Hepatic stellate cell (primary cell): ENCODE measurements at places on chromosomes 6 and 20.

- no peak for DNase-seq
Observed at GRCh38 chr20:47241345-47241781, 115.1 kb downstream of the ZMYND8 start.

GRCh38 chr6:152378169-152378568, 259.0 kb downstream of the SYNE1 start:
- no peak for DNase-seq

DNA sequence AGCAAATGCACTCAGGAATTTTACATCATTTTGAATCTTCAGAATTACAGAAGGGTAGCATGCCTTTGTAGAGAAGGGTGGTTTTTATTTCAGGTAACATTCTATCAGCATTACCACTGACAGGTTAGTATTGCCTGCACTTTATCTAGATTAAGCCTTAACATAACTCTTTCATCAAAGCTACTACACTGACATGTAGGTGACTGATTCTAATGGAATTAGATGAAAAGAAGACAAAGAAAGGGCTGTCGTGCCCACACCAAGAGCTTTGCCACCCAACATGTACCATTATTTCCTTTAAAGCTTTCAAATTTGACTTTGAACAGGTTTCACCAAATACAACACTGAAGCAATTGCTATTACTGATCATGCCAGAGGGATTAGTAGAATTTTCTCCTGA, 551.9 kb downstream of the EYS start:
- no peak for DNase-seq

- no peak for DNase-seq
Observed at GRCh38 chr6:161828355-161828754, 554.5 kb upstream of the AGPAT4 start.

- DNase-seq: no peak
Observed at GRCh38 chr6:137734875-137735182, 132.2 kb upstream of the TNFAIP3 start.

GRCh38 chr20:651713-652614, 1.0 kb downstream of the SRXN1 start:
- DNase-seq: no peak

DNA sequence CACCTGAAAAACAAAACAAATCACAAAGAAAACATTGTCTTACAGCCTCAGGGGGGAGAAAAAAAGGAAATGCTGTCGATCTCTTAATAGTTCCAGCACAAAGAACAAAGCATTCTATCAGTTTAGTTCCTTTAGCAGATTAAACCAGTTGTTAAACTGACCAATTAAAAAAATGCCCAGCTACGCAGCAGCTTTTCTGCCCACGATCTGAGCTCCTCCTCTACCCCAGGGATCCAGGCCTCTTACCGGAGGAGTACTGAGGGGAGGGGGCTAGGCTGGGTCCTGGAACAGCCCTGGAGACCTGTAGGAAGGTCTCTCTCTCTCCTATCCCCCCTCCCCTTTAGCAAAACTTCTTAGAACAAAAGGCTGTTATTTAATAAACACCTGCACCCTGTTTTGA, 13.4 kb downstream of the PTK7 start:
- DNase-seq: no peak

DNA sequence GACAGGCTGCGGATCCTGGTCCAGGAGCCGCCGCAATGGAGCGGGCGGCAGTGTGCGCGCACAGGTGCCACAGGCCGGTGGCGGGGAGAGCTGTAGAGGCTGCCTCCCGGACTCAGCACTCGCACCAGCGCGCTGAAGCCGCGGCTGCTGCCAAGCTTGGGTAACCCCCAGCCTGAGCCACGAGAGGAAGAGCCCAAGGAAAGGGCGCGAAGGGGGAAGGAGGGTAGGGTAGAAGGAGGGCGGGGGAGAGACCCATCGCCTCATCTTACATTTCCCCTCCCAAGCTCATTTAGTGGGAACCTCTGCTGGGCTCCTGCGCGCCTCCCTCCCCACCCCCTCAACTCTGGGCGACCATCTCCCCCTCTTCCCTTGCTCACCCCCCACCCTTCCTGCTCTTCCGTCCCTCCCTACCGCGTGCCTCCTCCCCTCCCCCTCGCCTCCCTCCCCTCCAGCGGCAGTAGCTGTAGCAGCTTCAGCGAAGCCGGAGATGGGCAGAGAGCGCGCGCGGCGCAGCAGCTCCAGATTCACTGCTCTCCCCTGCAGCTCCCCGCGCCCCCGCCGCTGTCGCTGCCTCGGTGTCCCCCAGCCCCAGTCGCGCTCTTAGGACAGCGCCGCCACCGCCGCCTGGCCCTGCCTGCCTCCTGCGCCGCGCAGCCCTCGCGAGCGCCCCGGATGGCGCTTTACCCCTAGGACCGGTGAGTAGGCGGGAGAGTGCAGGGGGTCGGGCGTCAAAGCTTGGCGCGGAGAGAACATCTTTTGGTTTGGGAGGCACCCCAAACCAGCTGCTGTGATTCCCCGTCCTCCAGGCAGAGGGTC, at the start of gene FUT9:
Gene FUT9 (plus strand): TSS at position 457 of the 816 bp plus-strand sequence. CDS start 187,182 bp downstream, outside the sequence.
- no peak for DNase-seq

DNA sequence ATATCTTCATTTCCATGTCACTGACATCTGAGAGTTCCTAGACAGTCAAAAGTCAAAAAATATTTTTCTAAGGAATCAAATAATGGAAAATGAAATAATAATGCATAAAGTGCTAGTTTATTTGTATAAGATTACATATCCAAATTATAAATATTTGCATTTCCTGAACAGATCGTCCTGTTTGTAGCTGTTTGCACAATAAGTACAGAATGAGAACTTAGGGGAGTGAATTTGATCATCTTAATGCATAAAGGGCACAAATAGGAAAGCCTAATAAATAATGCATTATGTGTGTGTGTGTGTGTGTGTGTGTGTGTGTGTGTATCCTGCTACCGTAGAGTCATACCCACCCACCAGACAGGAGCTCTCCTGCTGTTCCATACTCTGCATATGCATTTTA, 521.0 kb upstream of the EPHA7 start:
- no peak for DNase-seq

GRCh38 chr20:37375227-37375626, 29.3 kb downstream of the SRC start:
- no peak for DNase-seq

- no peak for DNase-seq
Observed at GRCh38 chr20:432208-432607, 24.1 kb downstream of the RBCK1 start.

GRCh38 chr20:35956616-35957015, 2.3 kb upstream of the SCAND1 start:
- DNase-seq: no peak

GRCh38 chr6:119980802-119981201, 631.2 kb upstream of the MAN1A1 start:
- no peak for DNase-seq

- DNase-seq: no peak
Observed at GRCh38 chr6:157769776-157770426, 53.1 kb upstream of the SNX9 start.

DNA sequence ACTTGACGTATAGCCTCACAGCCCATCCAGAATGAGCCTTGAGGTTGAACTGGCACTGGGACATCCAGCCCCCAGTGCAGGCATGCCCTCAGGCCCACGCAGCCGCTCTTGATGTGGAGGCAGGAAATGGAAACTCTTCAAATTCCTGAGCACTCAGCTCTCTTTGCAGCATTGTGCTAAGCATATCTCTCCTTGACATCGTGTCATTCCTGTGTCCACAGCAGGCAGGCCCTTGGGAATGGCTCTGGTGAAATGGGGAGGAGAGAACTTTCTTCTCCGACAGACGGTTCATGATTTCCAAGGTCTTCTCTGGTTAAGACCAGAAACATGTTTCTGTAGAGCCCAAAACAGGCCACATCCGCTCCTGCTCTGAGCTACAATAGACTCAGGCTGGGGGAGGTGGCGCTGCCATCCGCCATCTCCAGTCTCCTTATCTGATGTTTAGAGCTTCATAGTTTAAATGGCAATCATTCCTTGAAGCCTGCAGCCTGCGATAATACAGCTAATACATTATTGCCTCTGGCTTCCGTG, 248.8 kb downstream of the CDH4 start:
- DNase-seq: peak; percentile 69

DNA sequence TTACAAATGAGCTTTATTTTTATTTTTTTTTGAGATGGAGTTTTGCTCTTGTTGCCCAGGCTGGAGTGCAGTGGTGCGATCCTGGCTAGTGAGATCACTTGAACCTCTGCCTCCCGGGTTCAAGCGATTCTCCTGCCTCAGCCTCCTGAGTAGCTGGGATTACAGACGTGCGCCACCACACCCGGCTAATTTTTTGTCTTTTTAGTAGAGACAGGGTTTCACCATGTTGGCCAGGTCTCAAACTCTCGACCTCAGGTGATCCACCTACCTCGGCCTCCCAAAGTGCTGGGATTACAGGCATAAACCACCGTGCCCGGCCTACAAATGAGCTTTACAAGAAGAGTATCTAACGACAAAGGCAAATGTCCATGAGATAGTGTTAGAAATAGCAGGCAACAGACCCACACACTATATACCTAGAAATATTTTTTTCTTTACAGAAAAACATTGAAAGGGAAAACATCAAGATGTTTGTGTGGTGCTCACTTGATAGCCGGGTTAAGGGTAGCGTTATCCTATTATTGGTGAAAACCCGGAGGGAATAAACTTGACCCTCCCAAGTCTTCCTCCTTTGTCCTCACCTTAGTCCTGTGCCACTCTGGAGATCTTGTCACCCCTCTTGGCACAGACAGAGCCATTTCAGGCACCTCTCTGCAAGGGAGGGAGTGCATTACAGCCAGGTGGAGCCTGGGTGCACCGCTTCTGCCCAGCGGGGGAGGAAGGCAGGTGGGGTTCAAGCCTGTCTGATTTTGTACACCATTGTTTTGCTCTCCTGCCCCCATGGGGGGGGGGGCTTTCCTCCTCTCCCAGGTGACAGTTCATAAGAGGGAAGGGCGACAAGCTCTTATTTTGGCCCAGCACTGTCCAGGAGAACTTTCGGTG, 21.0 kb upstream of the AVP start:
- no peak for DNase-seq

DNA sequence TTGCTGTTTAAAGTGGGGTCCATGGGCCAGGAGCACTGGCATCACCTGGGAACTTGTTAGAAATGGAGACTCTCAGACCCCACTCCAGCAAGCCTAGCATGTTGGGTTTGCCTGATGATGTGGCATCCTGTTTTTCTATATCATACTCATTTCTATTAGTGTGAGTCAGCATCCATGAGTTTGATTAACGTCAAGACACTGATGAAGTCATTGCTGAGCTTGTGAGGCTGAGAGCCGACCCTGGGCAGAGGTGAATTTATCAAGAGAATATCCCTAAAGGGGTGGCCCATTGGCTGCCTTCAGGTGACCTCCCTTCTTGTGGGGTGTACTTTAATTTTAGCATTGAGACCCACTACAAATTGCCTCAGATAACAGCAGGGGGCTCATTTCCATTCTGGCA, 43.4 kb upstream of the RNF144B start:
- peak; percentile 32 for DNase-seq

DNA sequence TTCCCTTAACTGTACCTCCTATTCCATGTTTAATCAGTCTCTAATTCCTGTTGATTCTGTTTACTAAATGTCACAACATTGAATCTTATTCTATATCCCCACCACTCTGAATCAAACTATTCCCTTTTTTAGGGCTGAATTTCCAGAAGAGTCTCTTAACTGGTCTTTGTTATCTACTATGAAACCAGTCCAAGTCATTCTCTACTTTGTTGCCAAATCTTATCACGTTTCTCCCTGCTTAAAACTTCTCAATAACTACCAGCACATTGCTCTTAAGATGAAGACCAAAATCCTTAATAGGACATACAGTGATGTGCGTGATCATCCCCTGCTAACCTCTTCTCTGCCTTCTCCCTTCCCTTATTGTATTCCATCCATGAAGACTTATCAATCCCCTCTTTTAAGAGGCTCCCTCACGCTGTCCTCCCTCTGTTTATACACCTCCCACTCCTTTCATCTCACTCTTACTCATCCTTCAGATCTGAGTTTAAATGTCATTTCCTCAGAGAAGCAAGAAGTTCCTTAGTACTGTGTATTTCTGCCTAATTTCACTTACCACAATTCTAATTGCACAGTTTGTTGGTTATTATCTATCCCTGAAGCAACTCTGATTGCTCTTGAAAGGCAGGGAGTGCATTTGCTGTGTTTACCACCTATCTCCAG, 143.0 kb upstream of the AHI1 start:
- DNase-seq: no peak

- DNase-seq: no peak
Observed at GRCh38 chr6:134464690-134465411, 146.9 kb upstream of the SGK1 start.

DNA sequence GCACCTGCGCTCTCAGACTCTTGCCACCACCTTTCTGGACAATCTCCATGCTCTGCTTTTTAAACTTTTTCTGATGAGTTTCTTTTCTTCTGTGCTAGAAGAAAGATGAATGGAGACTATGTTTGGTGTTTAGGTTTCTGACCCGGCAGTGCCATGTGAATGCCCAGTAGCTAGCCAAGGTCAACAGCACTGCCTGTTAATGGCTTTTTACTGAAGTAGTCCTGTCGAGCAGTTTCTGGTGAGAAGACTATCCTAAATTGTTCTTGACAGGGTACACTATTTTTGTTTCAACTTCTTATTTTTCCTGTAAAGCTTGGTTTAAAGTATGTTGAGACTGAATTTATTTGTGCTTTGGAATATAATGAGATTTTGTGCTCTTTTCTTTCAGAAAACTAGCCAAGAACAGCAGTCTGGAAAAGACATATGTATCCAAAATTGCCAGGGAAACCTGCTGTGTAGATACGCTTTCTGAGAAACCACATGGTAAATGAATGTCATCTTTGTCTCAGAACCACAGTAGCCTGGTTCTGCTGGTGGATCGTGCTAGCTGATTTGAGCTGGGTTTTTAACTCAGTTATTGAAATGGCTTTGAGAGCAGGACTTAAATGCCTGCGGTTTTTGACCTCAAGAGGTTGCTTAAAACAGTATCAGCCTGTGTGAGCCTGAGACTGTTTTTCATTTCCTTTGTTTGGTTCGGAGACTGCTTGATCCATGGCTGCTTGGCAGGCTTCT, 48.1 kb downstream of the KCNS1 start:
- DNase-seq: peak; percentile 26

- DNase-seq: no peak
Observed at GRCh38 chr6:128886706-128887105, 3.8 kb downstream of the LAMA2 start.

- no peak for DNase-seq
Observed at GRCh38 chr6:98641949-98642719, 192.2 kb upstream of the POU3F2 start.

DNA sequence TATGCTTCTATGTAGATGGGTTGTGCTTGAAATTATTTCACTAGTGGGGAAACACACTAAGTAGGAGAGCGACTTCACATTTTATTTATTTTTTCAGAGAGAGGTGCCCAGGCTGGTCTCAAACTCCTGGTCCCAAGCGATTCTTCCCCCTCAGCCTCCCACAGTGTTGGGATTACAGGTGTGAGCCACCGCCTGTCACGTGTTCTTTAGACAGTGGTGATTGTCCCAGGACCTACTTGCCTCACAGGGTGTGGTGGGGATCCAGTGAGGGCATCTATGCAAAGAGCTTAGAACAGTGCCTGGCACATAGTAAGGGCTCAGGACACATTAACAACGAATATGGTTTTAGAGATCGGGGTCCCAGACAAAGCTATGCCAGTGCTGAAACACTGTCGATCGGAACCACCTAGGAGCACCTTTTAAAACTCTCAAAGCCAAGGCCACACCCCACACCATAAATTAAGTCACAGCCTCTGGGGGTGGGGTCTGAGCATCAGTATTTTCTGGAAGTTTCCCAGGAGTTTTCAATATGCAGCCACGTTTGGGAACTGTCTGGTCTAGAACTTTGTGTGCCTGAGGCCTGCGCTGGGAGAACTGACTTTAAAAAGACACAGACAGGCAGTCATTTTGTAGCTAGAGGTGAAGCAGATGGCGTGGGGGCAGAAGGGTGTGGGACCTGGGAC, 4.8 kb upstream of the BCAS4 start:
- no peak for DNase-seq

- DNase-seq: peak; percentile 82
Observed at GRCh38 chr6:43120944-43121913, 45.1 kb downstream of the PTK7 start.

GRCh38 chr6:136037242-136037875, 185.9 kb downstream of the PDE7B start:
- no peak for DNase-seq
